ENCODE measurements at places on chromosomes 2 and 18.

- DNase-seq: no peak
Measured at GRCh38 chr2:134683561-134684112, 35.2 kb downstream of the TMEM163 start.

DNA sequence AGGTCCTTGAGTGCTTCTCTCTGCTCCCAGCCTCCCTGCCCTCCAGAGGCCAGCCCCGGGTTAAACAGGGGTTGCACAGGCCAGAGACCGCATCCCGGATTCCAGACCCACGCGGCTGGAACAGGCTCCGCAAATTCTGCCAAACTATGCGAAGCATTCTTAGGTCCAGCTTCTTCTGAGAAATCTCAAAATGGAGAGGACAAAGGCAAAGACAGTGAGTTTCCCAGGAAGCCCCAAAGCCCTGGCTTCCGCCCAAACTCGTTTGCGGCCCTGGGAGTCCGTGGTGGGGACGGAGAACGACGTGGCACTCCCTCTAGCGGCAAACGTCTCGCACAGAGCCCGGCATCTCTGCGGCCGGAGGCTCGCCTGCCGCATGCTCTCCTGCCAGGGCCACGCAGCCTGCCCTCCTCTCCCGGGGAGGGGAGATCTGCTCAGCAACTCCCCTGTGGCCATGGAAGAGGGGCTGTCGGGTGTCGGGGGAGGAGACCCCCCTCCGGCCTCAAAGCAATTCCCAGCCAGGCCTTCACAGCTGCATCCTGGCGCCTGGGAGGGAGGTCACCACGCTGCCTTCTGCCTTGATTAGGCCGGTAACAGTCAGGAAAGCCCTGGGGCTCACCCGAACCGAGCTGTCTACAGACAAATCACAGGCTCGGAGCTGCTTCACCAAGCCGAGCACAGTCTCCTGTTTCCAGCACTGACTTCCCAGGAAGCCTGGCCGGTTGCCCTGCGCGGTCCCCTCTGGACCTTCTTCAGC is 33.4 kb upstream of the KLHL29 start:
- peak; percentile 43 for DNase-seq

DNA sequence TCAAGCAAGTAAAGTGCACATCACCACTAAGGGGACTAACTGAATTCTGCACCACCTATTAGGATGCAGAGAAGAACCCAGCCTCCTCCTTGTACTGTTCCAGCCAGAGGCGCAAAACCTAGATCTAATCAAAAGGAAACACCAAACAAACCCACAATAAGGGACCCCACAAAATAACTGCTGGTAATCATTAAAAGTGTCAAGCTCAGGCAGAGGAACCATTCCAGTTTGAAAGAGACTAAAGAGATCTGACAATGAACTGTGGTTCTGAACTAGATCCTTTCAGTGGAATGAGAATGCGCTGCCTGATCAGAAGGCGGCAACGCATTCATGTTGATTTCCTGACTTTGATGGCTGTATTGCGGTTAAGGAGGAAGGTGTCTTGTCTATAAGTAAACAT is 16.8 kb downstream of the HDLBP start:
- DNase-seq: no peak

DNA sequence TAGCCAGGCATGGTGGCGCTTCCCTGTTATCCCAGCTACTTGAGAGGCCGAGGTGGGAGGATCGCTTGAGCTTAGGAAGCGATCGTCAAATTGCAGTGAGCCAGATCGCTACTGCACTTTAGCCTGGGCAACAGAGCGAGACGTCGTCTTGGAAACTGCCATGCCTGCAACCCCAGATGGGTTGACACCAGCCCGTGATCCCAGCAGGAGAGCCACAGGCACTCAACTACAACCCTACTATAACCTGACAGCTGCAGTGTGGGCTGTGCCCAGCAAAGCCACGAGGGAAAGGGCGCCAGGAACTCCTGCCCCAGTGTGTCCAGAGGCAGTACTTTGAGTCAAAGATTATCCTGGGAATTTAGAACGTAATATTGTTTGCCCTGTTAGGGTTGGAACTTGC is 85.6 kb downstream of the SS18 start:
- no peak for DNase-seq

DNA sequence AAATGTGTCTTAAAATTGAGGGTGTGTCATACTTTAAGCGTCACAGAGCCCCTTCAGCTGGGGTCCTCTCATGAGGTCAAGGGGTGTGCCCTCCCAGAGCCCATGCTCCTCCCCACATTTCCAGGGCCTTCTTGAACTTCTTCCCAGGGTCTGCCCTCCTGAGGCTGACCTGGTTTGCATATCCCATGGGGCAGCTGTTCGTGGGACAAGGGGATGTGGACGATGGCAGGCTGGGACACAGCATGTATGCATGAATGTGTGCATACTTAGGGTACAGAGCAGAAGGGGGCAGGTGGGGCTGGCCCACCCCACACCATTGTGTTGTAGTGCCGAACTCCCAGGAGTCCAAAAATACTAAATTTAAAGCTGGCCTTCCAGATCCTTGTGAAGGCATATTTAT is 46.2 kb upstream of the TAF1B start:
- no peak for DNase-seq

- DNase-seq: no peak
Measured at GRCh38 chr2:43345391-43345813, 119.0 kb upstream of the ZFP36L2 start.

GRCh38 chr2:193695367-193695766 is 1500.6 kb upstream of the TMEFF2 start:
- no peak for DNase-seq

- no peak for DNase-seq
Measured at GRCh38 chr2:118706844-118707243, 140.6 kb downstream of the EN1 start.

- DNase-seq: no peak
Measured at GRCh38 chr2:72143441-72144273, 4.0 kb downstream of the CYP26B1 start.

DNA sequence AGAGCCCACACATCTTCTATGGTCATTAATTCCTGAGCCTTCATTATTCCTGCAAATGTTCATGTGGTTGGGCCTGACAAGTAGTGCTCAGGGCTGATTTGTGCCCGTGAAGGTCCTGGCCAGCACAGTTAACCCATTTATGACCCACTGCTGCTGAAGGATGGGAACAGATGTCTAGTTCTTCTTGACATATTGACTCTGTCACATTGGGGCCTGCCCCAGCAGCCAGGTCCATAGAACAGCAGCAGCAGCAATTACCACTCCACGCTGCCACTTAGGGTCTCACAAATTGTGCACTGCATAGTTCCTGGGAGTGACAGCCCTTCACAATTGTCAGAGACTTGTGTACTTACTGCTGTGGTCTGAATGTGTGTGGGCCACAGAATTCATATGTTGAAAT is 442.3 kb upstream of the RGPD4 start:
- no peak for DNase-seq

DNA sequence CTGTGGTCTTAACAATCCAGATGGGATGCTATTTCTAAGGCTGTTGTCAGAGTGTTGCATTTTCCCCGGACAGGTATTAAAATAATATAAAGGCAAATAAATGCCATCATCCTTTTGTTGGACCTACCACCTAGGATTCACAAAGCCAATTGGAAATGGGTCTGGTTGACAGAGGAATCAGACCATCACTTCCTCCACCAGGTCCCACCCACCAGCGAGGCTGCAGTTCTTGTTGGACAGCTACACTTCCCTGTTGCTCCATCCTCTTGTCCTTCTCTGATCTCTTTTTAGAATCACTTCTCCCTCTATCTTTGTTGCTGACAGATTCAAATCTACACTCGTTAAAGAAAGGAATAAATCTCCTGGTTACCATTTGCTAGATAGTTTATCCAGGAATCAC is 1.1 kb downstream of the TMEM169 start:
- no peak for DNase-seq

DNA sequence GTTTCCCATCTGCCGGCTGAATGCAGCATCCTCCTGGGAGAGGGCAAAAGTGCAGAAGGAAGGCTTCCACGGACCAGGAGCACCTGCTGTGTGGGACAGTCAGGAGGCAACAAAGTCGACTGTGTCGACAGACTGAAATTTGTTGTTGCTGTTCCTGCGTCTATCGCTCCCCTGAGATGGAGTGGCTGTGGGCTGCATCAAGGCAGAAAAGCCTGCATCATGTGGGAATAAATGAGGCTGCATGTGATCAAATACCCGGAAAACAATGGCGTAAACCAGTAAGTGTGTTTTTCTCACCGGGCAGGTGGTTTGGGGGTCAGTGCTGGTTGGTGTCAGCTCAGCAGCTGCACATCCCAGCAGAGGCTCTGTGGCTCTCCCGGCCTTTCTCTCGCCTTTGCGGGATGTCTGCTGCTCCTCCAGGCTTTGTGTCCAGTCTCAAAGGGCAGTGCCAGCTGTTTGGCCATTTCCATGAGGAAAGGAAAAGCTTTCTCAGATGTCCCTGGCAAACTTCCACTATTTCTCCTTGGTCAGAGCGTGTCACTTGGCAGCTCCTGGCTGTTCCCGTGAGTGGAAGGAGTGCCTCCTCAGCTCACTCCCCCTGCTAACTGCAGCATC is 262.4 kb downstream of the NDUFA10 start:
- DNase-seq: no peak

- DNase-seq: no peak
Measured at GRCh38 chr2:95354925-95355324, 47.6 kb upstream of the FAHD2A start.

- DNase-seq: no peak
Measured at GRCh38 chr18:805755-806110, 6.3 kb downstream of the YES1 start.

DNA sequence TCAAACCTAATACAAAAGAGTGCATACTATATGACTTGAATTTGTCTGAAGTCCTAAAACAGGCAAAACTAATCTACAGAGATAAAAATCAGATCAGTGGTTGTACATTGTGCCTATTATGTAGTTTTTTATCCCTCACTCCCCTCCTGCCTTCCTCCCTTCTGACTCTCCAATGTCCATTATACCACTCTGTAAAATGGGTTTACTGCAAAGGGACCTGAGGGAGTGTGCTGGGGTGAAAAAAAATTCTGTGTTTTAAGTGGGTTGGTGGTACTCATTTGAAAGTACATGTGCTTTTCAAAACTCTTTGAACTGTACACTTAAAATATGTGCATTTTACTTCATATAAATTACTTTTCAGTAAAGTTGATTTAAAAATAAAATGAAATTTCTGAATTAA is 89.0 kb upstream of the UBE2E3 start:
- DNase-seq: no peak

DNA sequence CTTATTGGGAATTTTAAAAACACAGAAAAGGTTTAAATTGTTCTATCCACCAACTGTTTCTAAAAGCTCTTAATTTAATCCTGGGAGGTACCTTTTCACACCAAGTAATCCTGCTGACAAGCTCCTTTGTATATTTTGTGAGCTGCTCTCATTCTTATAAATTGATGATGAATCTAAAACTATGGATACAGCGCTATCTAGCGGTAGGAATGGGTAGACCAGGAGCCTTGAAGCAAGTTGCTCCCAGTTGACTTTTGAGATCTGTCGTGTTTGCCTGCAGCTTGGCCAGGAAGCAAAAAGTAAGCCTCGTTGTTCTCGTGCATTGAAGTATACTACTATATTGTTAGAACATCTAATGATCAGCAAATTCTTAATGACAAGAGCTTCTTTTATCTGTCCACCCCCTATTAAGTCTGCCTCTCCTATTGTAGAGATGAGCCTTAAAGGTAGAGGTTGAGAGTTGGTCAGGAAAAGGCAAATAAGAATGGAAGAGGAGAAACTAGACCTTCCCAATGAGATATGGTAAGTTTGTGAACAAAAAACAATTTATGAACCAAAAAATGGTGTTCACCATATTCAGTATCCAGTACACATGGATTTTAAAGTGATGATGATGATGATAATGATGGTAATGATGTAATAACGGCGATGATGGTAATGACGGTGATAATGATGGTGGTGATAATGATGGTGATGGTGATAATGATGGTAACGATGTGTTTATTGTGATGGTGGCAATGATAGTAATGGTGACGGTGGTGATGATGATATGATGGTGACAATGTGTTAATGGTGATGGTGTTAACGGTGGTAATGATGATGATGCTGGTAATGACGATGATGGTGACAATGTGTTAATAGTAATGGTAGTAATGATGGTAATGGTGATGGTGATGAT is 212.1 kb upstream of the NCKAP5 start:
- DNase-seq: no peak

DNA sequence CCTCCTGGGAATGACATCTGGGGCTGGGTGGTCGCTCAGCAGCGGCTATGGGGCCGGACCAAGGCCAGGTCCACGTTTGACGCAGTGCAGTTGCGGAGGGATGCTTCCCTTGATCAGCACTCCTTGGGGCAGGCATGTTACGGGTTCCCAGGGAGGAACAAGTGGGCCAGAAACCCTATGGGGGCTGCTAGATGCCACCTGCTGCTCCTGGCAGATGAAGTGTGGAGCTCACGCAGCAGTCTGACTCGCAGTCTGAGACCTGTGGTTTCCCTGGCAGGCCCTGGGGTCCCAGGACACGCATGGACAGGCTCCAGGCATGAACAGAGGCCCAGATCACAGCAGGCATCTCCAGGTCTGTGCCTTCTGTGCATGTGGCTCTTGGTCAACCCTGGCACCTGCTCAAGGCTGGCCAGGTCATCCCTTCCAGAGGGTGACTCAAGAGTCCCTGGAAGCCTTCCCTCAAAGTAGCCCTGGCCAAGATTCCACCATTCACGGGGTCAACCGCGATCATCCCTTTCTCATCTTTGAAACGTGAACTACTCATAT is 20.0 kb downstream of the KCNF1 start:
- DNase-seq: no peak

DNA sequence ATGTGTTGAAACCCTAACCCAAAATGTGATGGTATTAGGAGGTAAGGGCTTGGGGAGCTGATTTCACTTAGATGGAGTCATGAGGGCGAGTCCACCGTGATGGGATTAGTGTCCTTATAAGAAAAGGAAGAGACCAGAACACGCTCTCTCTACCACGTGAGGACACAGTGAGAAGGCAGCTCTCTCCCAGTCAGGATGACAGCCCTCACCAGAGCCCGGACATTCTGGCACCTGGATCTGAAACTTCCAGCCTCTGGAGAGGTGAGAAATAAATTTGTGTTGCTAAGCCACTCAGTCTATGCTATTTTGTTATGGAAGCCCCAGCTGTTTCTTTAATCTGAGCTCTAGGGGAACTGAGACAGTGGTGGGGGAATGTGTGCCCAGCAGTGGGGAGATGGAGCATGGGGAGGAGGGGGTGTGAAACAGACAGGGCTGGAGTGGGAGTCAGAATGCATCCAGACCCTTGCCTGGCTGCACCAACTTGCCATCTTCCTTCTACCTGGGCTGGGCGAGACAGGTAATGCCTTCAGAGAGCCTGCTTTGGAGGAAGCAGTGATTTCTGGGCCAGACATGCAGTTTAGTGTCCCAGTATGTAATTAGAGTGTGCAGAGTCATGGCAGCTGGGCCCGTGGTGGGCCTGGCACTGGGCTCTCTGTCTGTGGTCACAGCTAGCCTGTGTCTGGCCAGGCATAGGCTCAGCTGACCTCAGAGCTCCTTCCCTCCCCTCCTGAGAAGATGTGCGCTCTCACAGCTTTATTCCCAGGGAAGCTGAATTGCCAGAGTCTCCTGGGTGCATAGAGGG is 38.1 kb downstream of the RHOB start:
- DNase-seq: no peak

- DNase-seq: no peak
Measured at GRCh38 chr18:79855147-79855933, 57.6 kb downstream of the KCNG2 start.
